ENCODE measurements at places on chromosomes 3 and 15.
A peak's percentile ranks its signal among the peaks of the same experiment; 100 is the strongest.

- DNase-seq: no peak
These were observed 15.6 kb downstream of the KCTD6 start for GRCh38 chr3:58507356-58508078.

DNA sequence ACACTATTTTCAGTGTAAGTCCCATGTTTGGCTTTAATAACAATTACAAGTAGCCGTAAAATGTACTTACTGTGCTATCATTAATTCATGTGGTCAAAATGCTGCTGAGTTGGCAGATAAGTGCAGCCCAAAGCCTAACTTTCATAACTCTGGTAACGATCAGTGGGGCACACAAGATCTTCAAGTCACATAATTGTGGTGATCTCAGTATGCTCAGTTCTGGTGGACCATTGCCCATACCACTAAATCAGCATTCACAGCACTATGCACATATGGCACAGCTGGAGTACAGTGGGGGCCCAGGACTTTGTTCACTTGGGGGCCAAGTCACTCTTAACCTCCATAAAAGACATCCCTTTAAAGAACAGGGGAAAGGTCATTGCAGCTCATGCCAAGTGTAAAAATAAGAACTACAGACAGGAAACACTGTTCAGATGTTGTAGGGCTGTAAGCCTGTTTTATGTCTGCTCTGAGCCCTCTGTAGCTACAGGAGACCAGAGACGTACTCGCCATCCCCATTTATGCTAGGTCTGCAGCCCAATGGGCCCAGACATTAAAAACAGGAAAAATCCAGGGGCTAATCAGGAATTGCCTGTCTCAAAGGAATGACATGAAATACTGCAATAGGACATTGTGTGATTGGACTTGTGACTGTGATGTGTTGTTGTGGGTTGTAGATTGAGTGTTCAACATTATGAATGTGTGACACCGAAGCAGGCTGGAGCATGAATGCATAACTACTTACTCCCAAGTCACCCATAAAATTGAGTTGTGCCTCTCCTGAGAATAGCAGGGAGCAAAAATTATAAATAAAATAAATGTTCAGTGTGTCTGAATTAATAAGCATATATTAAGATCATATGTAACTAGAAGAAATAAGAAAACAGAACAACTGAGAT lies 282.5 kb upstream of the EPHA3 start:
- no peak for DNase-seq

DNA sequence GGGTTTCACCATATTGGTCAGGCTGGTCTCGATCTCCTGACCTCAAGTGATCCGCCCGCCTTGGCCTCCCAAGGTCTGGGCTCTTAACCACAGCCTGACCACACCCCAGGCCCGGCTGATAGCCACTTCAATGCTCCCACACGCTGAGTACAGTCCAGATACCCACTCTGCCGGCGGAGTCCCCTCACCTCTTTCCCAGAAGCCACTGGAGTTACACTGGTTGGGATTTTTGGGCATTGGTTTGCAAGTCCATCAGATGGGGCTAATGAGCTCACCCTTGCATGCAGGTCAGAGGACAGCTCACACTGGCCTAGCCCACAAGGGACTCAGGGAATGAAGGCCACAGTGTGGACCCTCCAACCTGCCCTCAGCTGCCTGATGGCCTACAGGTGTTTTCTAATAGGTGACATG lies 60.1 kb downstream of the IQSEC1 start:
- no peak for DNase-seq

DNA sequence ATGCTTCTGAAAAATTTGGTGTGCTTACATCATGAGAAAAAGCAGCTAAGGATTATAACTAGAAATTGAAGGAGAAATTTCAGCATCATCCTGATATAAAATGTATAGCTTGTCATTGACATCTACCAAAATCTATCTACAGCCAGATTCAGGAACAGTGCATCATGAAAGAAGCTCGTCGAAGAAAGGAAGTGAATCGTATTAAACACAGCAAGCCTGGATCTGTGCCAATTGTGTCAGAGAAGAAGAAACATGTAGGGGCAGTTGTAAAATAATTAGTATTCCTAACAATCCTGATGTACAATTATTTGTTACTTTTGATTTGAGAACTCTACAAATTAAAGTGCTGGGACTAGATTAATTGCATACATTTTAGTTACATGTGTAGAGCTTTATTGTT lies 37.2 kb downstream of the AP4E1 start:
- DNase-seq: no peak

- peak; percentile 72 for DNase-seq
These were observed 857 bp downstream of the AEN start for GRCh38 chr15:88621789-88622604.

DNA sequence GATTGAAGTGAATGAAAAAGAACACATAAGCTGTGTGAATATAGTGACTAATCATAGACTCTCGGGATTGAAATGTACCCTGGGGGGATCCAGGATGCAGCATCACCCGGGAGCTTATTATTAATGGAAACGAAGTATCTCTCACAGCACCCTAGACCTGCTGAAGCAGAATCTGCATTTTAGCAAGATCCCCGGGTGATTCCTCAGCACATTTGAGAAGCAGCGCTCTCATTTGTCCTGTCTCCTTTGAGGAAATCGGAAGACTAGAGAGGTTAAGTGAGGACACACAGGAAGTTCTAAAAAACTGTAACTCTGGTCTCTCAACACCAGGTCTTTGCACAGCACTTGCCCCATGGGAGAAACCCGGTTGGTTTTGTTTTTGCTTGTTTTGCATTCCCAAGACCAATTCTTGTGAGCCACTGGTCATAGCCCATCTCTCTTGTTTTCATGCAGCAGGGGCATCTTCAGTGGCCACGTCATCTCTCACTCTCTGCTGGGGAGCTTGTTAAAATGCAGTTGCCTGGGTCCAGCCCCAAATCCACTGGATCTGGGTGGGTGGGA lies 30.2 kb downstream of the ZNF710 start:
- no peak for DNase-seq

GRCh38 chr3:73624017-73624820 lies 522 bp downstream of the PDZRN3 start:
- DNase-seq: no peak
